ENCODE measurements at places on chromosomes 3 and 15. TPM values are rescaled to one million over a fixed set of nuclear protein-coding genes. Genes with fewer than 3 reads are reported as not detected.

GRCh38 chr3:99586701-99587100 lies 51.7 kb upstream of the COL8A1 start:
- H3K27me3 ChIP-seq = no peaks in the 10 kb centered on the region
- H3K4me3 ChIP-seq = no peak overlapping the region
- no peaks in the 10 kb centered on the region for H3K4me1 ChIP-seq
- no peak overlapping the region for H3K27ac ChIP-seq

- no peaks in the 10 kb centered on the region for H3K36me3 ChIP-seq
- H3K27me3 ChIP-seq = peaks cover 3% of the 10 kb centered on the region
- no peak overlapping the region for H3K4me3 ChIP-seq
- DNase-seq = no peak
- H3K27ac ChIP-seq = no peak overlapping the region
- H3K4me1 ChIP-seq = no peaks in the 10 kb centered on the region
Observed at GRCh38 chr3:124799676-124800075, 69.4 kb downstream of the UMPS start.

DNA sequence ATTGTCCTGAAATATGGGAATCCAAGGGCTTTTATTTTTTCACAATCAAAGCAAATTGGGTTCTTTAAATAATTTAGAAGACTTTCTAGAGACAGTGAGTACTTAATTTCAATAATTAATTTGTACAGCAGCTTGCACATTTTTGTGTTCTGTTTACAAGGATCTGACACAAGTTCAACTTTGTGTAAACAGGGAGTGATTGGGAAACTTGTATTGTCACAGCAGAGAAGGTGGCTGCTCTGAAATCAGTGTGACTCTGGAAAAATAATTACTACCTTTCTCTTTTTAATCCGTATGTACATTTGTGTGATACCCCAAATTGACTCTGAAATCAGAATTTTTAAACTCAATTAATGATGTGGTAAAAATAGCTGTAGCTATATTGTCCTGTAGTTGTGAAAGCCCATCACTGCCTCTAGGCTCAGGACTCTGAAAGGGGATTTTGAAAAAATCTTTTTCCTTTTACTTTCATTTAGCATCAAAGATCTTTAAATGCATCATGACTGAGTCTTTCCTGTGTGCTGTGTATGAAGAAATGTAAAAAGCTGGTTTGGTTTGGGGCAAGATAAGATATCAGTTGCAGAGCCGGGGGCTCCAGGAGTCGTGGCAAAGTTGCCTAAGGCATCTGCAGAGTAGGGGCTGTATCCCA lies 45.1 kb downstream of the MFSD1 start:
- no peak overlapping the region for H3K27ac ChIP-seq
- H3K4me3 ChIP-seq = no peak overlapping the region
- H3K27me3 ChIP-seq = no peaks in the 10 kb centered on the region
- H3K4me1 ChIP-seq = peaks cover 14% of the 10 kb centered on the region
- no peaks in the 10 kb centered on the region for H3K36me3 ChIP-seq
- DNase-seq = peak; percentile 60

- no peaks in the 10 kb centered on the region for H3K4me1 ChIP-seq
- no peak overlapping the region for H3K27ac ChIP-seq
- no peaks in the 10 kb centered on the region for H3K36me3 ChIP-seq
Observed at GRCh38 chr3:53798144-53798543, 48.1 kb downstream of the CHDH start.

GRCh38 chr15:39833515-39833981 lies 50.9 kb upstream of the FSIP1 start:
- H3K36me3 ChIP-seq = no peaks in the 10 kb centered on the region
- DNase-seq = no peak
- no peaks in the 10 kb centered on the region for H3K4me1 ChIP-seq
- H3K27ac ChIP-seq = no peak overlapping the region
- no peak overlapping the region for H3K4me3 ChIP-seq

DNA sequence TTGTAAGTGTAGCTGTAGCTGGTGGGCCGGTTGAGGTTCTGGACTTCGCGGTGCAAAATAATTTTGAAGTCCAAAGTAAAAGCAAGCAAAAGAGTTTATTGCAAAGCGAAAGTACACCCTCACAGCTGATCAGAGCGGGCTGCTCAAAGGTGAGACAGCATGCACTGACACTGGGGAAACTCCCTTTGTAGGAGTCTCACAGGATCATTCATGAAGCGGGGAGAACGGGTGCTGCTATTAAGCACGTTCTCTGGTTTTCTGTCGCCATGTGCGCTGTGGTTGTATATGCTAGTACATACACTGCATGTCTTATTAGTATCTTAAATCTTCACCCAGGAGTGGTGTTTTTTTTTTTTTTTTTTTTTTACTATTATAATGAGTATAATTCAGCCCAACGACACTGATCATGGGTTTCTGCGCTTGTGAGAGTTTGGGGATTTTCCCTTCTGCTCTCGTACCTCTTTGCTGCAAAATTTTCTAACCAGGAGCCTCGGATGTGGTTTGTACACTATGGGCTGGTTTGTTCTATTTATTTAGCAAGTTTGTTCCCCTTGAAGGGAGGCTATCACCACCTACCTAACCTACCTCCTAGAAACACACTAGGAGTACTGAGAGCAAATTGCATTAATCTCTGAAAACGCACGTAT lies 1.4 kb upstream of the AP4E1 start:
- peak overlapping the region; percentile 97 for H3K27ac ChIP-seq
- DNase-seq = peak; percentile 93
- peaks cover 19% of the 10 kb centered on the region for H3K4me1 ChIP-seq
- peaks cover 12% of the 10 kb centered on the region for H3K36me3 ChIP-seq
- H3K4me3 ChIP-seq = peak overlapping the region; percentile 87

GRCh38 chr15:59694779-59695178 lies 5.7 kb upstream of the BNIP2 start:
- peaks cover 7% of the 10 kb centered on the region for H3K27me3 ChIP-seq
- H3K4me1 ChIP-seq = peaks cover 10% of the 10 kb centered on the region
- no peaks in the 10 kb centered on the region for H3K36me3 ChIP-seq
- H3K4me3 ChIP-seq = no peak overlapping the region
- no peak overlapping the region for H3K27ac ChIP-seq
- peak; percentile 25 for DNase-seq

DNA sequence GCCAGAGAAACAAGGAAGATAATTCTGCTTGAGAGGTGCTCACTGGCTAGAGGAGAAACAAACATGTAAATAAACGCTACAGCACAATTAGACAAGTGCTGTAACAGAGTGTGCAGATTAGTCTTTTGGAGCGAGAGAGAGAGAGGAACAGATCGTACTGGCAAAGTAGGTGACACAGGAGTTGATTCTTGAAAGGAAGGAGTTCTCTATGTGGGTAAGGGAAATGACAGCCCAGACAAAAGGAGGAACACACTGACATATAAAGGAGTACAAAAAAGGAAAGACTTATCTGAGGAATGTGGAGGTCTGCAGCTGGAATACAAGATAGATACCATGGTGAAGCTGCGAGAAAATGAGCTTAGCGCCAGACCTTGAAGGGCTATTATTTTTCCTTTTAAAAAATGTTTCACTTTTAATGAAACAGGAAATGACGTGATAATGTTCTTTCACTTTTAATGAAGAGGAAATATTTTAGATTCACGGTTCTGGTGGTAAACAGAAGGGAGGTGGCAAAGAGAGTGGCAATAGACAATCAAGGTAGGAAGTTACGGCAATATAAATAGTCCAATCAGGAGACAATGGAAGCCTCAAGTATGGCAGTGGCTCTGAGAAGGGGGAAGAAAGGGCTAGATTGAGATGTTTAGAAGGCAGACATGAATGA lies 202.9 kb downstream of the VPS13C start:
- H3K27me3 ChIP-seq = no peaks in the 10 kb centered on the region
- no peak overlapping the region for H3K27ac ChIP-seq
- H3K4me1 ChIP-seq = no peaks in the 10 kb centered on the region
- no peak for DNase-seq
- H3K4me3 ChIP-seq = no peak overlapping the region

DNA sequence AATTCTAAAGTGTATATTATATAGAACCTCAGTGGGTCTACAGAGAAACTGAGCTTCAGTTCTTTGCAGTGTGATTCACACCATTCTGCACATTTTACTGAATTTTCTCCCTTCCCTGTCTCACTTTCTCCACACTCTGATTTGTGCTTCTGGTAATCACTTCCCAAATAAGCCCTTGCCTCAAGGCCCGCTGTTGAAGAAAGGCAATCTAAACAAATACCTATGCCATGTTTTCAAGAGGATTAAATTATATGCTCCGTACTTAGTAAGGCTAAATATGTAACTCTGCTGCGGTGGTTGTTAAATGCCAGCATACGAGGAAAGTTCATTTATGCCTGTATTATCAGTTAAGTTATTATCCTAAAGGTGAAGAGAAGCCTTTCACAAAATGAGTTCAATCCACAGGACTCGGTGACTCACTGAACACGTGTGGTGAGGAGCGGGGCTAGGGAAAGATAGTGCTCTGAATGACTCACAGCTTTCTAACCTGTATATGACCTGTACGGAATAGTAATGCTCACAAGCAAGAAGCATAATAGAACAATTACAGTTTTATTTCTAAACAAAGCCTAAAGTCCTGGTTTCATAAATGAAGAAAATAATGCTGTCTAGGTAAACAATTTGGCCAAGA lies 25.1 kb downstream of the CNTN6 start:
- H3K36me3 ChIP-seq = no peaks in the 10 kb centered on the region
- H3K27me3 ChIP-seq = no peaks in the 10 kb centered on the region
- H3K27ac ChIP-seq = no peak overlapping the region
- DNase-seq = no peak
- H3K4me3 ChIP-seq = no peak overlapping the region

DNA sequence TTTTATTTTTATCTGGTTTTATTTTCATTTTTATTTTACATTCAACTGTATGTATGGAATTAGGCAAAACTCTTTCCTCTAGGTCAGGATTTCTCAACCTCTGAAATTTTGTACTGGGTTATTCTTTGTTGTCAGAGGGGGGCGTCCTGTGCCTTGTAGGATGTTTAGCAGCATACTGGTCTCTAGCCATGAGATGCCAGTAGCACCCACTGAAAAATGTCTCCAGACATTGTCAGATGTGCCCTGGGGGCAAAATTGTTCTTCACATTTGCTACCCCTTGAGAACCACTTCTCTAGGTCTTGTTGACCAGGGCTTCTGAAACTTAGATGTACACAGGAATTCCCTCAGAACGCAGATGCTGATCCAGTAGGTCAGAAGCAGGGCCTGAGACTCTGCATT lies 5.4 kb downstream of the CHRNA5 start:
- DNase-seq = no peak
- no peak overlapping the region for H3K27ac ChIP-seq
- H3K4me3 ChIP-seq = no peak overlapping the region

DNA sequence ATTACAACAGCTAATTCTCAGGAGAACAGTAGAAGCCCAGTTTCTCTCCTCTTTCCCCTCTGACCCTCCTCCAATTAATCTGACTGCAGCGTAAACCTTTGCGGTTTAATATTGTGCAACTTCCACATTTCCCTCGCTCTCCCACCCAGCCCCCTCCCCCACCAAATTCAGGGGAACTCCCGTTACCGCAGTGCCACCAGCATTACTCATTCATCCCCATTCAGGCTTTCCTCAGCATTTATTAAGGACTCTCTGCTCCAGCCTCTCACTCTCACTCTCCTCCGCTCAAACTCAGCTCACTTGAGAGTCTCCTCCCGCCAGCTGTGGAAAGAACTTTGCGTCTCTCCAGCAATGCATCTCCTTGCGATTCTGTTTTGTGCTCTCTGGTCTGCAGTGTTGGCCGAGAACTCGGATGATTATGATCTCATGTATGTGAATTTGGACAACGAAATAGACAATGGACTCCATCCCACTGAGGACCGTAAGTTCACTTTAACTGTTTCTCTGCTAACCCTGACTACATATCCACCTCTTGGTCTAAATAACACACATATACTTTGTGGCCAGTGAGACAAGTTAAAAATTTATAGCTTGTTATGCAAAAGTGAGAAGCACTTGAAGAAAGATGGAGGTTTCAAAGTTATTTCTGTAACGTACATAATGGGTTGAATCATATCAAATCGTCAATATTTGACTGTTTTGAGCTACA lies at the start of gene PTX3:
PTX3 (plus strand) TSS at position 268 of the 709 bp plus-strand sequence; CDS start at position 352, 84 bp downstream.
- peaks cover 1% of the 10 kb centered on the region for H3K36me3 ChIP-seq
- DNase-seq = no peak
- H3K4me1 ChIP-seq = peaks cover 9% of the 10 kb centered on the region
- peaks cover 49% of the 10 kb centered on the region for H3K27me3 ChIP-seq
- peak within 1 kb of the TSS; percentile 66 for H3K4me3 ChIP-seq

DNA sequence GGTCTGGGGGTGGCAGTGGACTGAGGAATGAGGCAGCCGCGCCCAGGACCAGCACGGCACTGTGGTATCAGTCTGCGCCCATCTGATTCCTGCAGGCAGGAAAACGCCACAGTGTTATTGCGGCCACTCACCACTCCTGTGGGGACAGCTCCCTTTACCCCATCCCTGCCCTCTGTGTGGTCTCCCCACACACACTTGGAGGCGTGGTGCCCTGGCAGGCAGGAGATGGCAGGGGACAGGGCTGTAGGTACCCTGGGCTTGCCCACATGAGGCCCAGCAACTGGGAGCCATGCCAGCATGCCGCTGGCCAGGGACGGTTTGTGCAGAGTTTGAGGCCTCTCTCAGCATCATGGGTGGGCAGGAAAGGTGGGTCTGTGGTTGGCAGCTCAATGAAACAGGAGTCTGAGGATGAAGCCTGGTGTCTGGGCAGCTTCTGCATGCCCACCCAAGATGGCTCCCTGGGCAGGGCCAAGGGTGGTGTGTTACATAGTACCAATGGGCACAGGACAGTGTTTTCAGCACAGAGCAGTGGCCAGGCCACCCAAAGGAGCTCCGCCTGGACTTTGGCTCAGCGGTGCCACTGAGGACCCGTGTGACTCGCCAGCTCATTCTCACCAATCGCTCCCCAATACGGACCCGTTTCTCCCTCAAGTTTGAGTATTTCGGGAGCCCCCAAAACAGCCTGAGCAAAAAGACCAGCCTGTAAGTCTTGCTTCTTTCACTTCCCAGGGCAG lies 27.2 kb downstream of the ACAA1 start:
- no peak for DNase-seq
- no peaks in the 10 kb centered on the region for H3K4me1 ChIP-seq
- no peak overlapping the region for H3K27ac ChIP-seq
- H3K27me3 ChIP-seq = peaks cover 2% of the 10 kb centered on the region
- H3K36me3 ChIP-seq = peaks cover 2% of the 10 kb centered on the region

- H3K27me3 ChIP-seq = peaks cover 11% of the 10 kb centered on the region
- no peak overlapping the region for H3K4me3 ChIP-seq
- H3K36me3 ChIP-seq = no peaks in the 10 kb centered on the region
- no peaks in the 10 kb centered on the region for H3K4me1 ChIP-seq
- H3K27ac ChIP-seq = no peak overlapping the region
Observed at GRCh38 chr3:42670051-42670576, 15.2 kb upstream of the KLHL40 start.

GRCh38 chr3:156643729-156644389 lies 30.5 kb upstream of the TIPARP start:
- peak overlapping the region; percentile 71 for H3K4me3 ChIP-seq
- H3K36me3 ChIP-seq = peaks cover 4% of the 10 kb centered on the region
- H3K27me3 ChIP-seq = peaks cover 3% of the 10 kb centered on the region
- DNase-seq = peak; percentile 87

GRCh38 chr15:89695198-89695597 lies 4.6 kb downstream of the WDR93 start:
- H3K36me3 ChIP-seq = no peaks in the 10 kb centered on the region
- peaks cover 4% of the 10 kb centered on the region for H3K4me1 ChIP-seq

The SCAANT1 gene
- not detected for total RNA-seq

The LDHAL6B gene
- not detected for total RNA-seq

The REC114 gene
- total RNA-seq = not detected

The ZMYND10 gene
- 1.3 TPM for total RNA-seq

The SLC12A1 gene
- total RNA-seq = not detected

The LTF gene
- total RNA-seq = not detected

The CCDC80 gene
- not detected for total RNA-seq

The RBP2 gene
- not detected for total RNA-seq

The SAMMSON gene
- not detected for total RNA-seq

The DLL4 gene
- total RNA-seq = 0.33 TPM

Measured in activated CD4-positive, alpha-beta T cell treated with anti-CD3 and anti-CD28 coated beads, Interleukin-2, amount 10 ng/mL, durations not matched to agents 24 days and 14 days (primary cell).